ENCODE measurements at places on chromosomes 11 and 22.

- no peak for DNase-seq
Measured at GRCh38 chr11:86150847-86151173, 81.9 kb upstream of the PICALM start.

DNA sequence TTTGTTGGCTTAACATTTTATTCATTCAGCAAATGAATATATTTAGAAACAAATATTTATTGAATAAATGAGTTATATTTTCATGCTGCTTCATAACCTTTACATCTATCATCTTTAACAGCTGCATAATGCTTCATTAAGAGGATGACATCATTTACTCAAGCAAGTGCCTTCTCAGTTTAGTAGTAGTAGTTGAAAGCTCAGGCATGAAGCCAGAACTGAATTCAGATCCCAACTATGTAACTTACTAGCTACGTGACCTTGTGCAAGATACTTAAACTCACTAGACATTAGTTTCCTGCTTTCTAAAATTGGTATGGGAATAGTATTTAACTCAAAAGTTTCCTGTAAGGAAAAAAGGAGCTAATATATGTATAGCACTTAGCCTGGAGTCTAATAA lies 90.3 kb downstream of the TMPRSS5 start:
- DNase-seq = no peak

- no peak for DNase-seq
Measured at GRCh38 chr11:61392981-61393595, 701 bp downstream of the TMEM216 start.

GRCh38 chr11:114158421-114158820 lies 98.9 kb downstream of the ZBTB16 start:
- DNase-seq = no peak

DNA sequence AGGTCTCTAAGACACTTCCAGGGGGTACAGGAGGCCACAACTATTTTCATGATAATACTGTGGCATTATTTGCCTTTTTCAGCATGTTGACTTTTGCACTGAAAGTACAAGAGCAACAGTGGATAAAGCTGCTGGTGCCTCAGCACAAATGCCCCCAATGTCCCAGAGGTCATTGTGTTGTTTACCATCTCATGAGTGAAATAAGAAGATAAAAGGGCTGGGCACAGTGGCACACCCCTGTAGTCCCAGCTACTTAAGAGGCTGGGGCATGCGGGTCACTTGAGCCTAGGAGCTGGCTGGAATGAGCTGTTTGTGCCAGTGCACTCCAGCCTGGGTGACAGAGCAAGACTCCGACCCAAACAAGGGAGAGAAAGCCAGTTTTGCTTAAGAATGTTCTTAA lies 72.6 kb upstream of the RAB1B start:
- no peak for DNase-seq

DNA sequence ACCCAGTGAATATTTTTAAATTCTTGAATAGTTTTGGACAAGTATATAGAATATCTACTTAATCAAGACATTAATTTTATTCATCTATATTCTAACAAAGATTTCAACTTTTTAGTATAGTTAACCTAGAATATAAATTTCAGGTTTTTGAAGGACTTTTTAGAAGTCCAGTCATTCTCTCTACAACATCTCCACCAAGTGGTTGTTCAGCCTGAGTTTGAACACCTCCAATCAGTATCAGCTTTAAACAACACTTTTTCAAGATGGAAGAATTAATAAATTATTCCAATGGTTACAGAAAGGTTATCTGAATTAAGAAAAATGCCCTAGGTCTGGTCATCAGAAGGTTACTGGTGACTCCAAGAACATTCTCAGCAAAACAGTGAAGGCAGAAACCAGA lies 31.8 kb downstream of the EIF3M start:
- no peak for DNase-seq

GRCh38 chr11:5369789-5370188 lies 13.8 kb upstream of the OR51M1 start:
- DNase-seq = no peak

DNA sequence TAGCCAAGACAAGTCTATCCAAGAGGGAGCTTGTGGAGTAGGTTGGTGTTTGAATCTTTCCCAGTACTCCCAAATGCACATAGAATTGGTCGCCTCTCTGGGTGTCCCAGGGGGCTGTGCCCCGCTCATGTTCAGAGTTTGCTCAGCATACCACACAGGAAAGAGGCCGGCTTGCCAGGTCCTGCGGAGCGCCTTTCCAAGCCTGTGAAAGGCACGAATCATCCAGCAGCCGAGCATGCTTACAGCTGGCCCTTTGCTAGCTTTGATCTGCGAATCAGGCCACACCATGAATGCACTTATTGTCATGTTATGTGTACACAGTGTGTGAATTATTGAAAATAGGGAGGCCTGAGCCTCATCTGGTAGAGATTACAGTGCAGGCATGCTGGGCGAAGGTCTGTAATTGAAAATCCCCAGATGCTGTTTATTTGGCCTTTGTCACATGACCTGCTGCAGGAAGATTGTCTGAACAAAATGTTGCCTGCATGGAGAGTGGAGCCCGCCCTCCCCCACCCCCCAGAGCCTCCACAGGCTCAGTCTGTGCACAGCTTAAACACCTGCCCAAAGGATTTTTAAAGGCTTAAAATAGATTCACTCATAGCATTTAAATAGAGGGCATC lies 163.3 kb upstream of the RASSF10 start:
- DNase-seq = no peak

DNA sequence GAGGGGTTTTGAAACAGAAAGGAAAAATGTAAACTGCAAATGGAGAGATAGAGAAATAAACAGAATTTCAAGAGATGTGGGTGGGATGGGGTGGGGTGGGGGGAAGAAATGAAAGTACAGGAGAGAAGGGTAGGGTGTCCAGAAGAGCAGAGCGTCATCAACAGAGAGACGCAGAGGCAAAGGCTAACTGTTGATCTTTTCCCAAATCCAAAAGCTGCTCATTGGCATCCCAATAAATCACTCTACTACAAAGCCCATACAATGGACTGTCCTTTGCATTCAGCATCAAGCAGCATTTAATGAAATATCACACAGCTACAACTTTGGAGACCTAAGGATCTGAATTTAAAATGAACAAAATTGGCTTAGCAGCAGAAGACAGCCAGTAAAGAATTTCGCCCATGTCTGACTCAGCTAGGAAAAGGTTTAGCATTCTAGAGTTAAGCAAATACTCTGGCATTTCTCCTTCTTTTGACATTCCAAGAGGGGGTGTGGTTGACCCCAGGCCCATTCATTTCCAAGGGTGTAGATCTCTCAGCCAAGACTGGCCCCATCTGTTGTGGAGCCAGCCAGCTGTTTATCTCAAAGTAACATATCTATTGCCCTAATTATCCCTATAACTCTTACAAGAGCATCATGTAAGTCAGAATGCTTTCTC lies 1.5 kb downstream of the RAB30 start:
- DNase-seq = no peak

GRCh38 chr11:115535781-115536180 lies 31.6 kb upstream of the CADM1 start:
- no peak for DNase-seq

- DNase-seq = no peak
Measured at GRCh38 chr11:128512474-128512996, 74.8 kb downstream of the ETS1 start.

GRCh38 chr11:122050021-122050690 lies 65.9 kb downstream of the BLID start:
- no peak for DNase-seq

- no peak for DNase-seq
Measured at GRCh38 chr11:120514541-120515121, 3.1 kb downstream of the GRIK4 start.

DNA sequence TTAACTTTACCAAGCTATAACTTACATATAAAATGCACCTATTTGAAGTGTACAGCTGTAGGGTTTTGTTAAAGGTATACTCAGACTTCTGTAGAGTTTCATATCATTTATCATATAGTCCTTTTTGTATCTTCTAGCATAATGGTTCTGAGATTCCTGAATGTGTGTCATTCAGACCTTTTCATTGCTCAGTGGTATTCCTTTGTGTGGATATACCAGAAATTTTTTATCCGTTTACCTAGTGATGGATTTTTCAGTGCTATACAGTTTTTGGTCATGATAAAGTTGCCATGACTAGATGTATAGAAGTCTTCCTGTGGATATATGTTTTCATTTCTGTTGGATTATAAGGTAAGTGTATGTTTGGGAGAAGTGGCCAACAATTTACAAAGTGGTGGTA lies 6.3 kb upstream of the PITPNB start:
- DNase-seq = no peak

Data from NK-92 treated with Interleukin-12 subunit alpha and Interleukin-12 subunit beta, amount 100 ng/mL, for 24 hours (cell line).